Activated naive CD8-positive, alpha-beta T cell treated with anti-CD3 and anti-CD28 coated beads for 36 hours (primary cell): ENCODE measurements at places on chromosomes 7 and 10.

DNA sequence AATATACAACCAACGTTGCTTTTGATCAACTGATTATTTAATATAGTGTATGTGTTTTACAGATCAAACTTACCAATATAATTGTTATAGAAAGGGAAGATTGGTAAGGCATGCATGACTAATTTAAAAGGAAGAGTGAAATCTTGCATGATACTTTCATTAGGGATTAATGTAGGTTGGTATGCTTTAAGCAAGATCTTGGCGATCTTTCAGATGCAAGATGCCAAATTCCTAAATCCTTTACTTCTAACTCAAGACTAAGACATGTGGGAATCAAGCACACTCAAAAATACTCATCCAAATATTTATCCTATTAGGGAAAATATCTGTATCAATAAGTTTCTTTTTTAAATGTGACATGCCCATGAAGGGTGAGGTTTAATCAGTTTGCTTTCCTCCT, 321.4 kb upstream of the MEOX2 start:
- H3K36me3 ChIP-seq: no peaks in the 10 kb centered on the region
- no peak overlapping the region for H3K4me3 ChIP-seq
- no peaks in the 10 kb centered on the region for H3K4me1 ChIP-seq
- no peaks in the 10 kb centered on the region for H3K27me3 ChIP-seq

GRCh38 chr7:149444287-149444686, 16.6 kb downstream of the ZNF777 start:
- H3K36me3 ChIP-seq: peaks cover 19% of the 10 kb centered on the region
- H3K4me1 ChIP-seq: peaks cover 12% of the 10 kb centered on the region
- no peaks in the 10 kb centered on the region for H3K27me3 ChIP-seq
- no peak for DNase-seq
- no peak overlapping the region for H3K4me3 ChIP-seq

GRCh38 chr10:8360814-8361509, 306.5 kb downstream of the GATA3 start:
- H3K27me3 ChIP-seq: peaks cover 6% of the 10 kb centered on the region
- H3K36me3 ChIP-seq: peaks cover 2% of the 10 kb centered on the region
- peaks cover 11% of the 10 kb centered on the region for H3K4me1 ChIP-seq
- H3K27ac ChIP-seq: no peak overlapping the region

- peaks cover 45% of the 10 kb centered on the region for H3K36me3 ChIP-seq
- DNase-seq: no peak
- no peaks in the 10 kb centered on the region for H3K27me3 ChIP-seq
- peak overlapping the region; percentile 86 for H3K27ac ChIP-seq
- H3K4me3 ChIP-seq: peak overlapping the region; percentile 35
These were observed 29.1 kb downstream of the CCDC6 start for GRCh38 chr10:59877191-59877671.

GRCh38 chr7:22860337-22860736, 37.7 kb upstream of the TOMM7 start:
- H3K4me1 ChIP-seq: peaks cover 57% of the 10 kb centered on the region
- peak overlapping the region; percentile 60 for H3K27ac ChIP-seq
- H3K36me3 ChIP-seq: peaks cover 81% of the 10 kb centered on the region

DNA sequence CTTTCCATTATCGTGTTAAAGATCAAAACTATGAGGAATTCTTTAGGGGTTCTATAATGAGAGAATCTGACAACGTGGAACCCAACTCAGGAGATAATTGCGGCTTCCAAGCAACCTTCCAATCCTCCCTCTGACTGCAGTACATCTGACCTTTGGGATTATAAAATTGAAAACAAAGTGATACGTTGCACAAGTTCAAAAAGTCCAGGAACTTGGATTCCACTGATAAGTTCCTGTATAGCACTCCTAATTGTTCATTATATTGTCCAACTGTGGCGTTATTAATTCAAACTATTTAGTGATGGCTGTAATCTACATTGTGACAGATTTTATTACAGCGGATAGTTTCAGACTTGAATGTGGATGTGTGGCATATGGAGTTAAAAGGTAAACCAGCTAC, 15.4 kb downstream of the MALRD1 start:
- H3K4me3 ChIP-seq: no peak overlapping the region
- no peak for DNase-seq

DNA sequence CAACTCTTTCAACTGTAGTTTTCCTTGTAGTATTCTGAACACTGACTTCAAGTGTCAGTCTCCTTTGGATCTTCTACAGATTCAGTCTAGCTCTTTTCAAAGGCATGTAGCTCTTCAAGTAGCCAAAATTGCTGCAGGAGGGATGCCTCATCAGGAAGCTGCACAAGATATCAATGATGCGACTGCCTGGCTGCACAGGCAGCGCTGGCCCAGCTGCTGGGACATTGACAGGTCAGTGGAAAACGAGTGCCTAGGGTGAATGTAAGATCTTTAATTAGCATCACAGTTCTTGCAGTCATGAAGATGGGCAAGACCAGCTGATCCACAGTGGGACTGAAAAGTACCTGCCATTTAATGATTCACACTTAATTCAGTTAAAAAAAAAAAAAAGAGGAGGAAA, 167.6 kb downstream of the ANK3 start:
- H3K36me3 ChIP-seq: no peaks in the 10 kb centered on the region
- DNase-seq: no peak
- no peak overlapping the region for H3K4me3 ChIP-seq
- H3K4me1 ChIP-seq: no peaks in the 10 kb centered on the region
- peaks cover 3% of the 10 kb centered on the region for H3K27me3 ChIP-seq

GRCh38 chr10:75129537-75129936, 18.1 kb downstream of the SAMD8 start:
- H3K4me1 ChIP-seq: peaks cover 24% of the 10 kb centered on the region
- no peaks in the 10 kb centered on the region for H3K27me3 ChIP-seq
- peaks cover 18% of the 10 kb centered on the region for H3K36me3 ChIP-seq

DNA sequence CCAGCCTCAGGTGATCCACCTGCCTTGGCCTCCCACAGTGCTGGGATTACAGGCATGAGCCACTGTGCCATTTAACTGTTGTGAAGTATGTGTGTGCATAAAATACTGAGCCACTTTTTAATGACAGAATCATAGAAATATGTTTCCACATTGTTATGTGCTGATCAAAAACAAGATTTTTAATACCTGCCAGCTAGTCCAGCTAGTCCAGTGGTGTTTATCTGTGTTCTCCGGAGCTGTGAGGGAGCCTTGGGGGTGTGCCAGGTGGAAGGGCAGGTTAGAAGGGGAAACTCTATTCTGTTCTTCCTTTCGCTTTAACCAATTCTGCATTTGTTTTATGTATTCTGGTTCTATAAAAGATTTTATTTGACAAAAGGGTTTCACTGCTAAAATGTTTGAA, 7.0 kb downstream of the FAM221A start:
- H3K36me3 ChIP-seq: no peaks in the 10 kb centered on the region
- DNase-seq: no peak
- H3K4me3 ChIP-seq: no peak overlapping the region
- H3K4me1 ChIP-seq: no peaks in the 10 kb centered on the region
- no peak overlapping the region for H3K27ac ChIP-seq

GRCh38 chr7:137958470-137959431, 43.1 kb downstream of the CREB3L2 start:
- no peak overlapping the region for H3K27ac ChIP-seq
- DNase-seq: no peak
- peaks cover 6% of the 10 kb centered on the region for H3K4me1 ChIP-seq
- H3K27me3 ChIP-seq: no peaks in the 10 kb centered on the region
- H3K36me3 ChIP-seq: peaks cover 18% of the 10 kb centered on the region

DNA sequence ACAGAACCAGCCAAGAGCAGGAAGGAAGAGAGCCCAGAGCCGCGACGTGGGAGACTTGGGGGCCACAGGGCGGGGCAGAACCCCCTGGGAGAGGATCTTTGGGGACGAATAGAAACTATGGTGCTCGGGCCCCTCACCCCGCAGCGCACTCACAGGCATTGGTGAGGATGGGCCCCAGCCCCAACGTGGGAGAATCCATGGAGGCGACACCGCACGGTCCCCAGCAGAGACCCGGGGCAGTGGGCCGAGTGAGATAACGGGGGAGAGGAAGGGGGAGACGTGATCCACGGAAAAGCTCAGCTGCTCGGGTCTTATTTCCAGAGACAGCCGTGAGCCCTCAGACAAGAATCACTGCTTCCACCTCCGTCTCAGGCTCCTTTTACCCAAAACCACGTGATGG, 222.4 kb downstream of the TCERG1L start:
- H3K27ac ChIP-seq: no peak overlapping the region
- no peaks in the 10 kb centered on the region for H3K36me3 ChIP-seq
- H3K4me1 ChIP-seq: peaks cover 8% of the 10 kb centered on the region
- no peak overlapping the region for H3K4me3 ChIP-seq

DNA sequence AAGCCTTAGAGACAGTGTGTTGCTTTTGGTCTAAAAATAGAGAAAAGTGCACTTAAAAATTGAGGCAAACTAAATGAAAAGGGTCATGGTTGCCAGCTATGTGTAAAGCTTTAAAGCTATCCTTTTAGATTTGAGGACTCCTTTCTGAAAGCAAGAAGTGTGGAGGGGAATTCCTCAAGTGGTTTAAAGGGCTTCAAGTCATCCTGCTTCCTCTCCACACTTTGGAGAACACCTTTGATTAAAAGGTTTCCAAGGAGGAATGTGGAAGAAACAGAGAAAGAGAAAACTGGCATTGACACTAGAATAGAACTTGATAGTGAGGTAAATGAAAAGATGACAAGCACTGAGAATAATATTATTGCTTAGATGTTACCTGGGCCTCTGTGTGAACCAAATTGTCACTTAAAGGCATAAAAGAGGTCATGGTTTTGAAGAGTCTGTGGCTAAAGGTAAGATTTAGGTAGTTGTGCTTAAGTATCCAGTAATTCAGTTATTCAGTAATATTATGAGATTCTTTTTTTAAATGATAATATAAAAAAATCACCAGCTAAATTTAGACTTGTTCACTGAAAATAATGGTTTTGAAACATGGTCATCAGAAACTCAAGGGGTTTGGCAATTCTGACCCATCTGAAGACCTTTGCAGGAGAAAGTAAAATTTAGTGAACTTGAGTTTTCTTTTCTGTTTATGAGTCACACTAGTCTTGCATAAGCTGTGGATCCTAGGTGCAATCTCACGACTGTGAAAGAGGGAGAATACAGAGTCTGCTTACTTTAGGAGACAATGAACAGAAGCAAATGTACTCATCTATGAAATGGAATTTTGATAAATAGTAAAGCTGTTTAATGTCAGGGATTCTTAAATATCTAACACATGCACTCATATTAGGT, 466.0 kb downstream of the KIF20B start:
- H3K27ac ChIP-seq: no peak overlapping the region
- H3K27me3 ChIP-seq: peaks cover 5% of the 10 kb centered on the region
- no peaks in the 10 kb centered on the region for H3K36me3 ChIP-seq
- no peak for DNase-seq
- no peak overlapping the region for H3K4me3 ChIP-seq

GRCh38 chr10:123101872-123102271, 33.9 kb upstream of the HMX3 start:
- no peak for DNase-seq
- no peak overlapping the region for H3K27ac ChIP-seq
- no peak overlapping the region for H3K4me3 ChIP-seq
- H3K36me3 ChIP-seq: no peaks in the 10 kb centered on the region

GRCh38 chr7:64558323-64558705, 4.6 kb downstream of the ZNF680 start:
- peaks cover 79% of the 10 kb centered on the region for H3K36me3 ChIP-seq
- DNase-seq: no peak
- no peaks in the 10 kb centered on the region for H3K27me3 ChIP-seq
- H3K4me1 ChIP-seq: peaks cover 4% of the 10 kb centered on the region

DNA sequence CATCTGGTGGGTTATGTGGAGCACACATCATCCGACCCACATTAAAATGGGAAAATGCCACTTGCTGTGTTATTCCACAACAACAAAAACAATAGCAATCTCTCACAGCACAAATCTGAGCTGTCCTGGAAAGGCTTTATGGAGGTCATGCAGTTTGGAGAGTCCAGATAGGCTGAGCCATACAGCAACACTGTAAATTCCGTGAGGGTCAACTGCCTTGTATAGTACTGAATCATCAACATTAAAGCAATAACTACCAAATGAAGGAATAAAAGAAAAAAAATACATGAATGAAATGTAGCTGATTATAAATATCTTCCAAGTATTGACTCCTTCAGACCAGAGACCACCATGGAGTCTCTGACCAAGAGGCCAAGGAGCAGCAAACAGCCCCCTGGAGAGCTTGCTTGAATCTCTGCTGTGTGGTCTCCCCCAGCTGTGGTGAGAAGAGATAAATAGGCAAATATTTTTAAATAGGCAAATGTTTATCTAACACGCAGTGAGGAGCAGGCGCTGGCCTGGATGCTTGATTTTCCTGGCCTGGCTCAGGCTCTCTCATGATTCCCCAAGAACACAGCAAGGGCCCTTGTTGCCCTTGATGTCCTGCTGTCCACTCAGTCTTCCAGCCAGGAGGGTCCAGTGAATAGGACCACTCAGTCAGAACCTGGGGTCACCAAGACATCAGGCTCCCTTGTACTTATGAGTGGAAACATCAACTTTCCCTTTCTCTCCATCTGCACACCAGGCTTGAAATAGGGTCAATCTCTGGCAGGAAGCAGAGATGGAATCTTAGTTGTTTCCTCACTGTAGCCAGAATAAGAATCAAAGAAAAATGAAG, 1021.3 kb downstream of the XPNPEP1 start:
- no peak for DNase-seq
- no peak overlapping the region for H3K4me3 ChIP-seq
- no peak overlapping the region for H3K27ac ChIP-seq
- no peaks in the 10 kb centered on the region for H3K36me3 ChIP-seq
- H3K27me3 ChIP-seq: no peaks in the 10 kb centered on the region
